ENCODE measurements at places on chromosomes 7 and 10.

- no peak for DNase-seq
Observed at GRCh38 chr10:17456032-17456548, 1.7 kb upstream of the ST8SIA6 start.

- DNase-seq = no peak
Observed at GRCh38 chr7:44064791-44065430, 456 bp downstream of the PGAM2 start.

DNA sequence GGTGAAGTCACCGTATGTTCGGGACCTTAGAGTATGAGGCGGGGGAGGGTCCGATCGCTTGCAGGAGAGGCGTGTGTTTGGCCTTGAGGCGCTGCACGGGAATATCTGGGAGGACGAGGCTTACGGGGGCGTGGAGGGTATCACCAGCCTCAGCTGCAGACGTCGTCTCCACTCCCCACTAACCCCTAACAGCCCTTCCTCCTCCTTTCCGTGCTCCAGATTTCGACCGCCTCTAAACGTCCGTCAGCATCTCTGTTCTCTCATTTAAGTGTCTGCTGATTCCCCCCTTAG is 23.5 kb upstream of the ZNF12 start:
- no peak for DNase-seq

GRCh38 chr7:107027208-107027607 is 17.3 kb upstream of the PRKAR2B start:
- no peak for DNase-seq

- no peak for DNase-seq
Observed at GRCh38 chr10:33743429-33743857, 409.0 kb upstream of the NRP1 start.

GRCh38 chr10:22293747-22294404 is 22.3 kb upstream of the COMMD3 start:
- no peak for DNase-seq

DNA sequence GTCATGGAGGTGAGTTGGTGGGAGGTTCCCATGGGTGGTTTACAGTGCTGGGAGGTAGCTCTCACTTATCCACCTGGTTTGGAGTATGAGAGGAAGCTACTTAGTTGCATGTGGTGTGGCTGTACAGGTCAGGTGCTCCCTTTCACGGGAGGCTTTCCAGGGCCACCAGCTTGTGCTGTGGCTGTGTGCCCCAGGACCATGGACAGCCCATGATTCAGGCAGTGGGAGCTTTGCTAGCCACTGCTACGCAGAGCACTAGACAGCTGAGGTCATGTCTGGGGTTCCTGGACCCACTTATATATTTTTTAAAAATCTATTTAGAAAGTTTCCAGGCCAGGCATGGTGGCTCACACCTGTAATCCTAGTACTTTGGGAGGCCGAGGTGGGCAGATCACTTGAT is 42.5 kb upstream of the KCNMA1 start:
- no peak for DNase-seq

DNA sequence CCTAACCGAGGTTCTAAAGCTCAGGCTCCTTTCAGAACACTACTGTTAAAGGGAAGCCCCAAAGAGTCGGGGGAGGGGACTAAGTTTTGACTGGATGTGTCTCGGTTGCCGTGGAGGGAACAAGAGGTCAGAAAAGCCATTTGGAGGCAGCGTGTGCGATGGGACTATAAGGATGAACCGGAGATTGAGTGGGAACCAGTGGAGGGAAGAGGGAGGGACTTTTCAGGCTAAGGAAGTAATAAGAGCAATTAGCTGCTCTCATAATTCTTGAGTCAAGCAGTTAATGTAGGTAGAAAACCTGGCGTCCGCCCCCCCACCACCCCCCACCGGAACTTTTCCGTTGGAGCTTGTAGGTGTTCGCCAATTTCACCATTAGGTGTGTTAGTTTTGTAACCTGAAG is 491 bp upstream of the AKAP9 start:
- no peak for DNase-seq

- DNase-seq = no peak
Observed at GRCh38 chr7:24307326-24307725, 23.3 kb downstream of the NPY start.

DNA sequence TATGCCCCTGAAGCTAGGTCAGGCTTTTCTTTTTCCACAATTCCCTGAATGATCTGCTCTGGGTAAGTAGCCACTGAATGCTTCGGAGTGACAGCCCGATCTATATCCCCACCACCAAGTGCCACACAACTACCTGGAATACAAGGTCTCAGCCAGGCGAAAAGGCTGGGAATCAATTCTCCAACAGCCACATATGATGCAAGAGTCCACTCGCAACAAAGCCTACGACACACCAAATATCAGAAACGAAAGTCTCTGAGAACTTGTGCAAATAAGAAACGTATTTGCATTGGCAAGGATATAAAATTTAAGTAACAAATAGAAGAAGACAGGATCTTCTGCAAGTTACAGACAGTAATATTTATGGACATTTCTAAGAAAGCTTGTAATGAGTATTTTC is 5.7 kb downstream of the HIPK2 start:
- DNase-seq = no peak

DNA sequence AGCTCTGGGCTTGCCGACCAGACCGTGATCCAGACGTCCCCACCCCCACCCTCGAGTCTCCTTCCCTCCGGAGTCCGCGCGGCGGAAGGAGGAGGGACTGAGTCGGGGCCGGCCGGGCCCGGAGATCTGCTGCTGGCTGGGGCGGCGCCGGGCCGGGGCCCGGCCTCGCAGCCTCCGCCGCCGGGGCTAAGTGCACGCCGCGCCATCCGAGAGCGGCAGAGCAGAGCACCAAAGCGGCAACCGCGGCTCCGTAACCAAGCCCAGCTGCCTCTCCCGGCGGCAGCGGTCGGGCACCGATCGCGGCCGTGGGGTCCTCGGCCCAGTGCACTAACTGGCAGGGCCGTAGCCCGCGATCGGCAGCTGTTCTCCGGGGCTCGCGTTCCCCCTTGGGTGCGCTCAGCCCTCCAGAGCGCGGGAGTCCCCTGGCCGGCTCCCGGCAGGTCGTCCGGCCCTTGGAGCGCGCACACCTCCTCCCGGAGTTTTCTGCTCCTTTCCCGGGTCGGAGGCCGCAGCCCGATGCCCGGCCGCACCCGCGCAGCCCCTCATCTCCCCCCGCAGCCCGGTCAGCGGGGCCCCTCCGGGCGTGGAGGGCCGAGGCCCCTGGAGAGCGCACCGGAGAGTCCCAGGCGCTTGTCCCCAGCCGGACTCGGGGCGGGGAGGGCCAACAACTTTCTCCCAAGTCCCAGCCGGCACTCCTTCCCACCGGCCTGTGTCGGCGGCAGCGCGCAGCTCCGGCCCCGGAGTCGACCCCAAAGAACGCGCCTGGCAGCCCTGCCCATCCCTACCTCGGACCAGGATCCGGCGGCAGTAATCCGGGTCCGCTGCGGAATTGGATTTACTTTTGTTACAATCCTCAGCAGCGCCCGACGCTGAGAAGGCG is 799 bp downstream of the VAX1 start:
- no peak for DNase-seq

GRCh38 chr7:126501617-126502016 is 751.1 kb downstream of the GRM8 start:
- DNase-seq = no peak

GRCh38 chr7:27546610-27547009 is 116.1 kb downstream of the HIBADH start:
- no peak for DNase-seq

GRCh38 chr7:20952916-20953315 is 166.2 kb upstream of the SP8 start:
- no peak for DNase-seq

DNA sequence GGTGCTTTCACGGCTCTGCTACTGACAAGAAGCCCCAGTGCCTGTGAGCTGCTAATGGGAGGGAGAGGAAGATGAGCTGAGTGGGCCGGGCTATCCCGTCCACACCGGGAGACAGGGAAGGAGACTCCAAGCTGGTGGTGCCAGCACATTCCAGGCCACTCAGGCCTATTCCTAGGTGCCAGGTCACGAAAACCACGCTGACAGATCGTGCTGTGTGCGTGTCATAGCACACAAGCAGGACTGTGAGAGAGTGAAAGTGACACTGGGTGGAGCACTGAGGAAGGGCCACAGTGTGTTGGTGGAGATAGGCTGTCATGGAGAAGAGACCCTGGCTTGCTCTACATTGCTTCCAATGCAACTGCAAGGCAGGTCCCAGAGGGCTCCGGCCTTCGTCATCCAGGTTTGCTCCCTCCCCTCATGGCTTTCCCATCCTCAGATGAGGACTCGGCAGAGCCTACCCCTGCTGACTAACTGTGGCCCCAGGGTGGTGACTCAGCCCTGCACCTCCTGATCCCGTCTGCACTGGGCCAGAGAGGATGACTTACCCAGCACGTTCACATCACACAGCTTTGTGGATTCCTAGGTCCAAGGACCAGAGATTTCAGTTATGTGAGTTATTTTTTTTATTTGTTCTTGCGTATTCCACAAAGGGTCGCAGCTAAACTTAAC is 167.3 kb downstream of the EGFR start:
- DNase-seq = peak; percentile 88

GRCh38 chr7:88289564-88290025 is 17.1 kb downstream of the STEAP4 start:
- peak; percentile 95 for DNase-seq

DNA sequence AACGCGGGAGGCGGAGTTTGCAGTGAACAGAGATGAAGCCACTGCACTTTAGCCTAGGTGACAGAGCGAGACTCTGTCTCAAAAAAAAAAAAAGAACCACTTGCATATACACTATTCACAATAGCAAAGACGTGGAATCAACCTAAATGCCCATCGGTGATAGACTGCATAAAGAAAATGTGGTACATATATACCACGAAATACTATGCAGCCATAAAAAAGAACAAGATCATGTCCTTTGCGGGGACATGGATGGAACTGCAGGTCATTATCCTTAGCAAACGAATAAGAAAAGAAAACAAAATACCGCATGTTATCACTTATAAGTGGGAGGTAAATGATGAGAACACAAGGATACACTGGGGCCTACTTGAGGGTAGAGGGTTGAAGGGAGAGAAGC is 39.5 kb downstream of the EGFR start:
- DNase-seq = no peak

DNA sequence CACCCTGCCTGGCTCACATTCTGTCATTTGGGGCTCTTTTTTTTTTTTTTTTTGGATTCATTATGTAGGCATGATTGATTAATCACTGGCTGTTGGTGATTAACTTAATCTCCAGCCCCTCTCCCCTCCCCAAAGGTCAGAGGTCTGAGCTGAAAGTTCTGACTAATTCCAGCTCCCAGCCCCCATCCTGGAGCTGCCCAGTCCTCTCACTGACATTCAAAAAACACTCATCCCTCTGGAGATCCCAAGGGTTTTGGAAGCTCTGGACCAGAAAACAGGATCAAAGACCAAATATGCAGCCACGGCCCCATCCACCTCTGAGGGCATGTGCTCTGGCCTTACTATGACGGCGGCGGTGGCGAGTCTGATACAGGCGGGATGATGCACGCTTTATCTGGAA is 53.8 kb downstream of the RBM17 start:
- no peak for DNase-seq

GRCh38 chr7:132066761-132067171 is 509.5 kb downstream of the PLXNA4 start:
- no peak for DNase-seq

DNA sequence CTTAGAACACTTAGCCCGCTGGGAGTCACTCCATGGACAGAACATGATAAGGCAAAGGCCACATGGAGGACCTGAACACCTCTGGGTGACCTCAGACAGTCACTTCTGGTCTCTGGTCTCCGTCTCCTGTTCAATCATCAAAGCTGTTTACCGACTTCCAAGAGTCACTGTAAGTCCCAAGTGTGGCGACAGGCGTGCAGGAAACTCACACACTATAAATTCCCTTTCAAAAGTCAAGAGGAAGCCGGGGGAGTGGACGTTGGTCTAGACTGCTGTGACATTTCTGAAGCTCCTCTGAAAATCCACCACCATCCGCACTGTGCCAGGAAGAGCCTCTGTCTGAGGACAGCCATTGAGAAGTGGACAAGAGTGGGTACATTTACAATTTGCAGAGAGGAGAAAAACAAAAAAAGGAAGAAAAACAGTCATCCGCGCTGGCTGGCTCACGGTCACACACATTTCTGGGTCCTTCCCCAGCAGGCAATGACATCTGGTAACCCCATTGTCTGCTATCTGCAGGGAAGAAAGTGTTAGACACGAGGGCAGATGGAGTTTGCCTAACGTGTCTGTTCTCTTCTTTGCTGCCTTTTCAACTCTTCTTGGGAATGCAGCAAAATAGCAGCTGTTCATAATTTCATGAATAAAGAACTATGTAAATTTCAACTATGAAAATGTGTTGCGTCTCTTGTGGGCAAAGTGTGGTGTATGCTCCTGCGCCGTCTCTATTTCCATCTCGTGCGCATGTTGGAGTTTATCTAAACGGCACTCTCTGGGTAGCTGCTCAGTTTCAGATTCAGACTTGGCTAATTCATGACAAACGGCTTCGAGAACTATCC is 32.9 kb upstream of the CUX1 start:
- no peak for DNase-seq

- DNase-seq = no peak
Observed at GRCh38 chr10:73967022-73967429, 30.9 kb upstream of the VCL start.

DNA sequence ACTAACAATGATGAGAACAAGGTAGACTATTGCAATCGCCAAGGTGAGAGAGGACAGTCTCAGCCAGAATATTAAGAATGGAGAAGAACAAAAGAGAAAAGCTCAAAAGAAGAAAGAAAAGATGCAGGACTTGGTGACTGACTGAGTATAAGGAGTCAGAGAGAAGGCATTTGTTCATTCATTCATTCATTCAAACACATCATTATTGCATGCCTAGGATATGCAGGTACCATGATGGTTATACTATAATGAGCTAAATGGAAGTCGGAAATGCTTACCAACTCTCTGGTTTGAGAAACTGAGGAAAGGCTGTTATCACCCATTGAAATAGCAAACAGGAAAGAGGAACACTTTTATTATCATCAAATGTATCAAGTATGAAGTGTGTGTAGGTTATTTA is 180.7 kb downstream of the IMMP2L start:
- no peak for DNase-seq

GRCh38 chr7:24572393-24572996 is 757 bp upstream of the PALS2 start:
- DNase-seq = no peak
